ENCODE measurements at places on chromosomes 11 and 22.

GRCh38 chr11:60634126-60634525, 65.3 kb upstream of the MS4A8 start:
- peak; percentile 68 for DNase-seq

- no peak for DNase-seq
Measured at GRCh38 chr11:122799406-122800105, 38.7 kb upstream of the CRTAM start.

DNA sequence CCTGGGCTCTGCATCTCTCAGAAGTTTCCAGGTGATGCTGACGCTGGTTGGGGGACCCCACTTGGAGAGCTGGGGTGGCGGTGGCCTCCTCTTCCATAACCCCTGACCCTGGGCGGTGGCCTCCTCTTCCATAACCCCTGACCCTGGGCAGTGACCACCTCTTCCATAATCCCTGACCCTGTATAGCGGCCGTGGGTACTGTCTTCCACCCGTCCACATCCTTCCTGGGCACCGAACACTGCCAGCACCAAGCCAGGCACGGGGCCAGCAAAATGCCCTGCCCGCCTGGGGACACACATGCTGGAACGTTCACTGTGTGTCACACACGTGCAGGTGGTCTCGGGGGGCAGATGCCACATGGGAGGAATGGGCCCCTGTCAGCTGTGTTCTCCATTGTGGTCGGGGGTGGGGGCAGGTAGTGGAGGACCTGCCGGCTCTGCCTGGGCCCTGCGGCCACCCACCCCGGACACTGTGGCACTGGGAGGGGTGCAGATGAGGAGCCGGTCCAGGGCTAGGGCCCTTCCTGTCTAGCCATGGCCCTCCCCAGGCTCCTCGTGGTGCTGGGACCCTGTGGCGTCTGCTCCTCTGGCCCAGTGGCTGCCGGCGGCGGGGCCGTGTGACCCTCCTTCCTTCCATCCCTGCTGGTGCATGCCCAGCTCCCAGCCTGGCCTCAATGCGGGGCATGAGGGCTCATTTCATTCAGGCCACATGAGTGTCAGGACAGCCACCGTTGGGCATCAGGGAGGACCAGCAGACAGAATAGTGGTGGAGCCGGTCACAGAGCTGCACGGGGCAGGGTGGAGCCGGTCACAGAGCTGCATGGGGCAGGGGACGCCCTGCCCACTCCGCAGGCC, 10.8 kb downstream of the BRSK2 start:
- DNase-seq = no peak

DNA sequence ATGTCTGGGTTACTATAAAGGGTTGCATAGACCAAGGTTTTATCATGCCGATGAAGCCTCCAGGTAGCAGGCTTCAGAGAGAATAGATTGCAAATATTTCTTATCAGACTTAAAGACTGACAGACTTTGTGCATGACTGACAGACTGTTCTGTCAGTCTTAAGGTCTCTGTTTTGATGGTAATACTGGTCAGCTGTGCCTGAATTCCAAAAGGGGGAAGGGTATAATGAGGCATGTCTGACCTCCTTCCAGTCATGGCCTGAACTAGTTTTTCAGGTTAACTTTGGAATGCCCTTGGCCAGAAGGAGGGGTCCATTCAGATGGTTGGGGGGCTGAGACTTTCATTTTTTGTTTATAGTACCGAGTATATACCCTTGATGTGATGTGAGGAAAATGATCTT, 4.7 kb upstream of the KCTD14 start:
- no peak for DNase-seq

- DNase-seq = no peak
Measured at GRCh38 chr22:36512991-36513390, 6.2 kb upstream of the FOXRED2 start.

DNA sequence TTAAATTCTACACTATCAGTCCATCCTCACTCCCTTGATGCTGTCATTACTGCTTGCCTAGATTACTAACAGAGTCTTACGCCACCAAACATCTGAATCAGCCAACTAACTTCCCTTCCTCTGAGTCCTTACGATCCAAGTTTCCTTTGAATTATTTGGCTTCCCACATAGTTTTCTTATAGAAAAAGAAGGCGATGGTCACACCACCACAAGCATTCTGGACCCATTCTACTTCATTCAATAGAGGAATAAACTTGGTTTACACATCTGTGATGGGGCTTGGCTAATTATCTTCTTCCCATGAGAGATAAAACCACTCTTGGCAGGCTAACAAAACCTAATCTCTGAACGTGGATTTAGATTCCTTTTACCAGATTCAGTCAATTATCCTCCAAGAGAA, 35.0 kb downstream of the INTS4 start:
- no peak for DNase-seq

GRCh38 chr11:62120001-62120400, 3.8 kb upstream of the INCENP start:
- no peak for DNase-seq

- DNase-seq = no peak
Measured at GRCh38 chr11:86152006-86152862, 83.3 kb upstream of the PICALM start.

GRCh38 chr11:17790453-17790852, 55.9 kb downstream of the KCNC1 start:
- no peak for DNase-seq

- DNase-seq = no peak
Measured at GRCh38 chr11:59219836-59220235, 7.1 kb upstream of the MPEG1 start.

GRCh38 chr11:14334893-14335292, 24.1 kb downstream of the RRAS2 start:
- peak; percentile 68 for DNase-seq

GRCh38 chr22:38412435-38413084, 42.4 kb downstream of the KCNJ4 start:
- no peak for DNase-seq

- DNase-seq = no peak
Measured at GRCh38 chr11:85705800-85706199, 19.8 kb upstream of the CCDC89 start.

DNA sequence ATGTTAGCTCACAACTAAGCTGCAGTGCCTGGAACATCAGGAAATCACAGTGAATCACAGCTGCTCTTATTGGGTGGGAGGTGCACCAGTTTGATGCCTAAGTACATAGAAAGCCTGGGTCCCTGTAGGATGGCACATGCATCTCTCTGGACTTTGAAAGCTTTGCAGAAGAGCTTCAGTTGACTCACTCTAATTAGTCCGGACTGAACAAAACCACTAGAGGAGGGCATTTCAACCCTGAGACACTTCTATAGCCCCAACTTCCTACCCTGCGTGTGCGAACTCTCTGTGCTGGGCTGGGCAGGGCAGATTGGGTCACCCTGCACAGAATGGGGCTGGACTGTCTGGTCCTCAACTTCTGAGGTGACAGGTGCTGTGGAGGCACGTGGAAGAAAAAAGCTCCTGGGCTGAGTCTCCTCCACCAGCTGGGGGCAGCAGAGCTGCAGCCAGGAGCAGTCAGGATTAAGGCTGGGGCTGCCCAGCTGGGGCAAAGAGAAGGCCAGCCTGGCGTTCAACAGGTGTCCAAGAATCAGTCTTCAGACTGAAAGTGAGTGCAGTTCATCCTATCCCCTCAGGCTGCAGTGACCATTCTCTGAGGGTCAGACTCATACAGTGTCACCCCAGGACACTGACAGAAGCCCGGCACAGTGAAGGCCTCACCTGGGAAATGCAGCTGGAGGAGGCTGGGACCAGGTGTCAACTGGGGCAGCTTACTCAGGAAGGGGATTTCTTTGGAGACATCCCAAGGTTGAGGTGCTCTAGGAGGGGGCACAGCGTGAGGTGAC, 22.1 kb downstream of the GGTLC2 start:
- DNase-seq = peak; percentile 41

- DNase-seq = no peak
Measured at GRCh38 chr11:45473341-45473895, 187.3 kb upstream of the SYT13 start.

GRCh38 chr11:57885298-57886050, 123.9 kb downstream of the CTNND1 start:
- DNase-seq = peak; percentile 7

DNA sequence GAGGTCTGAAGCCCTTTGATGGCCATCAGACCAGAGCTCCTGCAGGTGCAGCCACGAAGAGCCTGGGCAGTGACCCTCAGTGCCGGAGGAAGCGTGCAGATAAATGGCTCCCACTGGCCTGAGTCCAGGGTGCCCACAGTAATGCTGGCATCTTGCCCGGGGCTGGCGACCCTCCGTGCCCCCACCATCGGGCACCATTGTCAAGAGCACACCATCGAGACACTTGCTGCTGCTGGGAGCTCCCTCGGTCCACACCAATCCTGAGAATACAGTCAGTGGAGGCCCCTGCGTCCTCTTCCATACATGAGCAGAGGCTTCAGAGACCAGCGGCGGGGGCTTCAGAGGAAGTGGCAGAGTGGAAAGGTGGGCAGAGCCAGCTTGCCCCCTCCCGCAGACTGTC, 1448.3 kb downstream of the BRD1 start:
- DNase-seq = no peak

GRCh38 chr22:46289244-46289891, 7.3 kb upstream of the GTSE1 start:
- no peak for DNase-seq

GRCh38 chr11:13038366-13038765, 29.2 kb downstream of the RASSF10 start:
- DNase-seq = peak; percentile 18

GRCh38 chr22:28883657-28883916, 215 bp downstream of the ZNRF3 start:
- no peak for DNase-seq

DNA sequence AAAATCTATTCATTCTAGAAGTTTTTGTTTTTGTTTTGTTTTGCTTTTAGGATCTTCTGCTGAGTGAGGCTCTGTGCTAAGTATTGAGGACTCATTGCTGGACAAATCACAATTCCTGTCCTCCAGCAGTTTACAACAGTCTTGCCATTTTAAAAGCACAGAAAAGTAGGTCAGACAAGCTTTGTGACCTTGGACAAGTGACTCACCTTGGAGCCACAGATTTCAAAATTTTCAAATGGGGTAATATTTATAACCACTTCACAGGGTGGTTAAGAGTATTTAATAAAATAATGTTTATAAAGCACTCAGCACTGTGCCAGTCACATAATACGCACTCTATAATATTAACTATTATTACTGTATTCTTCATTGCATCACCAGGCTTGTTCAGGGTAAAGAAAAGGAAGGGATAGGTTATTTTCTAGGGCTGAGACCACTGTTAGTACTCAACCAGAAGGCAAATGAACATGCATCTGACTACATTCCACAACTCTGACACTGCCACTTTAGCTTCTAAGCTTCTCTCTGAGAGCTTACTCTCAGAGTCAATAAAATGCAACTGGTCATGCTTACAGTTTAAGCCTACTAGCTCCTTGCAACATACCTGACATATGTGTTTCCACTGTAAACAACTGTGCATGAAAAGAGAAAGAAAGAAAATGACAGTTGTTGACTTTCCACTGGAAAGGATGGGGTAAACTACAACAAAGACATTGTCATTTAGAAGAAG, 63.2 kb upstream of the FIBIN start:
- no peak for DNase-seq

DNA sequence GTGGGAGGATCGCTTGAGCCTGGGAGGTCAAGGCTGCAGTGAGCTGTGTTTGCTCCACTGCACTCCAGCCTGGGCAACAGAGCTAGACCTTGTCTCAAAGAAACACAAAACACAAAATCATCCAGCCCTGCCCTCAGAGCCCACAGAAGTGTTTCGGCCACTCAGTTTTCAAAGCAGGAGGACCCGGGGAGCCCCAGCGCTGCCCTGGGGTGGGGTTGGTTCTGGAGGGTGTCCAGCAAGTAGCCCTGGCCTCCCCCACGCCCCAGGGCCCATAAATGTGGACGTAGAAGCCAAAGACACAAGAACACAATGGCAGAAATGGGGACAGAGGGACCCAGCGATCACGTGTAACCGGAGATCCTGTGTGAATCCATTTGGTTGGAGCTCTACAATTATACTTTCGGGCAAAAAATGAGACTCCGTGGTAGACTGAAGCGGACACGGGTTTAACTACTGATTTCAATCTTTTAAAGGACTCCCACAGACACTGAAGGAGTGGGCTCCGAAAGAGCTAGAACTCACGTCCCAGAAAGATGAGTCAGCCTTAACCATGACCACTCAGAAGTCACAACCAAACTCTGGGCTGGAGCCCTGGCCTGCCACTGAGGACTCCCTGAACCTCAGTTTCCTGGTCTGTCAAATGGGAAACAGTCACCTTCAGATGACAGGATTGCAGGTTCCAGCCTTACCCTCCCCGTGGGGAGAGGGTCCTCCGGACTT, 9.0 kb upstream of the CYTH4 start:
- peak; percentile 45 for DNase-seq

- DNase-seq = no peak
Measured at GRCh38 chr22:30873086-30873650, 95.4 kb downstream of the MORC2 start.

GRCh38 chr22:47042116-47042825, 279.8 kb downstream of the TBC1D22A start:
- no peak for DNase-seq

DNA sequence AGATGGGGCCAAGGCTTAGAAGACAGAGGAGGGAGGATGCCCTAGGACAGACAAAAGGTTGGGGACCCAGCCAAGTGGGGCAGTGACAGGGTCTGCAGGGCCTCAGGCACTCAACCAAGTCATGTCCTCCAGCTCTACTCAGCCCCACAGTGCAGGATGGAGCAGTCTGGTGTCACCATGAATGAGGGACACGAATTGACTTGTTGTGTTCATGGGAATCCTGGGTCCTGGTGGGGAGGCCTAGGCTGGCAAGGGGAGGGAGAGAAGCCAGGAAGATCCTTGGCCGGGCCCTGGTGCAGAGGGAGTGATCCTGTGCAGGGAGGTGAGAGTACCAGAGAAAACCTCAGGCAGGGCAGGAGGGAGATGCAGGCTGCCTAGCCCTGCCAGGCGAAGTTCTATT, 12.0 kb downstream of the P2RY6 start:
- no peak for DNase-seq

DNA sequence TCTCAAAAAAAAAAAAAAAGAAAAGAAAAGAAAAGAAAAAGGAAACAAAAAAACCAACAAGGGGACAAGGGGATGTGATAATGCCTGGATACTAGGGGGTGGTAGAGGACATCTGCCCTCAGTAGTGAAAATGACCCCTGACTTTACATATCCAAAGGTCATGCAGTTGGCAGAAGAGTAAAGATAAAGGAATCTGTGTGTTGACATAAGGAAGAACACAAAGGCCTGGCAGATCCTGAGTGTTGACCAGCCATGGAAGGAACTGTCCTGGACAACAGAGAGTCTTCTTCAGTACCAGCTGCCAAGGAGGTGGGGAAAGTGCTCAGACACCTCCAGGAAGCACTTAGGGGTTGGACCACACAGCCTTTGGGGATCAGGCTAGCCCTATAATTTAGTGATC, 12.6 kb downstream of the SLC43A1 start:
- DNase-seq = no peak

- peak; percentile 61 for DNase-seq
Measured at GRCh38 chr11:118338637-118339061, 3.9 kb downstream of the CD3D start.
